ENCODE measurements at places on chromosomes 5 and 9. TPM values are rescaled to one million over a fixed set of nuclear protein-coding genes. Genes with fewer than 3 reads are reported as not detected.

TAF11L2 gene
- polyA plus RNA-seq: not detected

CTNND2 gene
- polyA plus RNA-seq: not detected

MARVELD2 gene
- polyA plus RNA-seq: 0.36 TPM

CNTFR gene
- polyA plus RNA-seq: not detected

ENC1 gene
- 4.4 TPM for polyA plus RNA-seq

PAEP gene
- not detected for polyA plus RNA-seq

MACIR gene
- 3.0 TPM for polyA plus RNA-seq

BSPRY gene
- 0.74 TPM for polyA plus RNA-seq

GPX3 gene
- polyA plus RNA-seq: 1.1 TPM

PPWD1 gene
- polyA plus RNA-seq: 20.9 TPM

- no peak for DNase-seq
Observed at GRCh38 chr5:180631549-180632383, 17.6 kb downstream of the FLT4 start.

DNA sequence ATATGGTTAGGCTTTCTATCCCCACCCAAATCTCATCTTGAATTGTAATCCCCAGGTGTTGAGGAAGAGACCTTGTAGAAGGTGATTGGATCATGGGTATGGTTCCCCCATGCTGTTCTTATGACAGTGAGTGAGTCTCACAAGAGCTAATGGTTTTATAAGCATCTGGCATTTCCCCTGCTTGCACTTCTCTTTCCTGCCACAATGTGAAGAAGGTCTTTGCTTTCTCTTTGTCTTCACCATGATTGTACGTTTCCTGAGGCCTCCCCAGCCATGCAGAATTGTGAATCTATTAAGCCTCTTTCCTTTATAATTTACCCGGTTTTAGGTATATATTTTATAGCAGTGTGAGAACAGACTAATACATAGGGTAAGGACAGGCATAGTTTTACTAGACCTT lies 334.5 kb downstream of the TLR4 start:
- DNase-seq: no peak

DNA sequence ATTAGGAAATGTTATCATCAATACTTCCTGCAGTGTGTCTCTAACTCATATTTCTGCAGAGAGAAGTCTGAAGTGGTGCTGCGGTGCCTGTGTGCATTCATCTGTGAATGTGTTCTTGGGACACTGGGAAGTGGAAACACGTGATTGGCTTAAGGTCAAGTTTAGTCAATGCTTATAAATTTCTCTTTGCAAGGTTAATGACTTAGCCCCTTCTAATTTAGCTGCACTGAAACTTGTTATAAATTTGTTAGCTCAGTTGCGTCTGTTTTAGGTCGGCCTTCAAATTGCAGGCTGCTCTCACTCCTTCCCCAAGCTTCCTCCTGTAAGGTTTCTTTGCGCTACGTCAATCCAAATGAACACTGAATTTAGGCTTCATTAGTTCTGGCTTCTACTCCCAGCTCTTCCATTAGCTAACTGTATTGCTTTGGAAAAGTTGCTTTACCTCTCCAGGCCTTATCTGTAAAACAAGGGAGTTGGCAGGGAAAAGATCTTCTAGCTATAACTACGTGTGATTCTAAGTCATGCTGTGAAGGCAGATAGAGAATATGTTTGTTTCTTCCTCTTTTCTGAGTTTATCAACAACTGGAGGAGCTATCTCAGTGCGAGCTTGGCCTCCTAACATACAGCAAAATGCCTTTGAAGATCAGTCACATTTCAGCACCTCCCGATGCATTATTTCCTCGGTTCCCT lies 341.8 kb downstream of the NFIB start:
- no peak for DNase-seq

GRCh38 chr5:154708846-154709245 lies 46.3 kb upstream of the LARP1 start:
- no peak for DNase-seq

- no peak for DNase-seq
Observed at GRCh38 chr5:108862211-108862610, 114.5 kb downstream of the FER start.

DNA sequence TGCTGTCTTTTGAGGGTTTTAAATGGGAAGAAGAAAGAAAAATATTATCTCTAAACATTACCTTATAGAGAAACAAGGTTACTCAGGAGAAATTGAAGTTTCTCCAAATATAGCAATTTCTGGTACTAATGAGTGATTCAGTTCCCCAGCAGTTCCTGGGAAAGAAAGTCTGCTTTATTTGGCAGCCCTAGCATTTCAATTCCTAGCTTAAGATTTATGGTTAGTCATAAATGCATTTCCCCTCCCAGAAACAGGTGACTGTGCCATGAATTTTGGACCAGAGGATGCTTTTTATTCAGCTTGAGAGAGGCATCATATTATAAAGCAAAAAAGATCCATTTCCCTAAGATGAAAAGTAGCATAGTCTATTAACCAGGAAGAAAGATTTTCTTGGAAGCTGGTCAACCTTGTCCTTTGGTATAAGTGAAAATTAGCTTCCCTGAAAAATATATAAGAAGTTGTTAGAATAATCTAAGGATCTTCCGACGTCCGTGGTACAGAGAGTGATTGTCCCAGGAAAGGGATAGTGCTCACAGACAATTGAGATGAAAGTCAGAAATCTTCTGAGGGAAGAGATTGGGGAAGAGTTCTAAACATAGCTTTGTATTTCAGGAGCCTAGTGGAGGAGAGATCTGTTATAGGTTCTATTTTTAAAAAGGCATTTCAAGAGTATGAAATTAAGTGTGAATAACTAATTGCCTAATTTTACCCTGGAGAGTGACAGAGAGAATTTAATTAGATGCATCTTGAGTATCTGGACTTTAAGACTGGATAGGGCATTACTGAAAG lies 164.9 kb downstream of the ESM1 start:
- DNase-seq: no peak

DNA sequence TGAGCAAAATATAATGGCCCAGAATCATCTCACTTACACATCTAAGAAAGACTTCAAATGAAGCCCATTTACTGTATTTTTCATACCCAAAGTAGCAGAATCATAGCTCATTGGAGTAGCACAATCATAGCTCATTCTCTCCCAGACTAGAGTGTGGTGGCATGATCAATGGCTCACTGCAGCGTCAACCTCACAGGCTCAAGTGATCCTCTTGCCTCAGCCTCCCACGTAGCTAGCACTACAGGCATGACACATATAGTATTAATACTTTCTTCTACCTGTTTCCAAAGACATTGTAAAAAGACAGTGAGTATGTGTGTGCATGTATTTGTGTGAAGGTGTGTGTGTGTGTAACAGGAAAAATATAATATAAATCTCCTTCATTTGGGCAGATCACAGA lies 1247.9 kb upstream of the ACO1 start:
- DNase-seq: no peak

DNA sequence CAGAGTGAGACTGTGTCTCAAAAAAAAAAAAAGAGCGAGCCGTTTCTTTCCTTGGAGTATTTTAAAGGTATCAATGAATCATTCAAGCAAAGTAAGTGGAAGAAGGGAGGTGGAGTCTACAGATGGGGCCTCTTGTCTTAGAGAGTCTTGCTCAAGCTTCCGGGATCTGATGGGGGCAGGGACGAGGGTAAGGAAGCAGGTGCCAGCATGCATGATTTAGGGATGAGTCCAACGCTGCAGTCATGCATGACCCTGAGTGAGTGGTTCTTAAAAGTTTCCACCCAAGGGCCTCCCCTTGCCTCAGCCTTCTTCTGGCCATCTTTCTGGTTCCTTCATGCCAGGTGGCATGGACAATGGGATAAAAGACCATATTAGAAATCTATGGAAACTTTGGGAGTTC lies 79.6 kb downstream of the MYO10 start:
- no peak for DNase-seq

DNA sequence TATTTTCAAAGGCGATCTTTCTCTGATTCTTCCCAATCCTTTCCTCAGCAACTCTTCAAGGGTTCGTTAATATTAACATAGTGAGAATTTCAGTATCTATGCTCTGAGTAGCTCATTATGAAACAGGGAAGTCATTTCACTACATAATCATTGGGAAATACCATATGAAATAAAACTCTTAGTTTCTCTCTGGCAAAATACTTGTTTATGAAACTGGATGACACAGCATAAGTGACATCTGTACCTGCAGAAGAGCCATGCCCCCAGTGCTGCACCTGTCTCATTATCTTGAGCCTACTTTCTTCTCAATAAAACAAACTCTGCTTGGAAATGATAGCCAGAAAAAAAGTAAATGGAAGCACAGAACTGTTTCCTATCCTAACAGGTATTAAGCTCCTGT lies 33.8 kb upstream of the OTULIN start:
- DNase-seq: no peak

GRCh38 chr9:21935631-21936030 lies 58.6 kb downstream of the CDKN2A start:
- DNase-seq: no peak

DNA sequence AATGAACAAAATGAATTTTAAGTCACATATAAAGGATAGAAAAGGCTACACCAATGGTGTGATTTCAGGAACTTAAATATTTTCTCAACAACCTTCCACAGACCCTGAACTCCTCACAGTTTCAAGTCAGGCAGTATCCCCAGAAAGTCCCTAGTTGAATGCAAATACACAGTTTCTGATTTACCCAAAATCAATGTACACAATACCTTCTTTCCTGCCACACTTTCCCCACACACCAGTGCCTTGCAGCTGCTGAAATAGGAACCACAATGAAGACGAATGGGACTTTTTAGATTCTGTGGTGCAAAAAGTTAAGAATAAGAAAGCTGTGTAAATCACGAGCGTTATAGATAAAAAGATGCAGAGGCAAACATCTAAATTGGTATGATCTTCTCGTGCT lies 552.4 kb upstream of the MEF2C start:
- peak; percentile 58 for DNase-seq

DNA sequence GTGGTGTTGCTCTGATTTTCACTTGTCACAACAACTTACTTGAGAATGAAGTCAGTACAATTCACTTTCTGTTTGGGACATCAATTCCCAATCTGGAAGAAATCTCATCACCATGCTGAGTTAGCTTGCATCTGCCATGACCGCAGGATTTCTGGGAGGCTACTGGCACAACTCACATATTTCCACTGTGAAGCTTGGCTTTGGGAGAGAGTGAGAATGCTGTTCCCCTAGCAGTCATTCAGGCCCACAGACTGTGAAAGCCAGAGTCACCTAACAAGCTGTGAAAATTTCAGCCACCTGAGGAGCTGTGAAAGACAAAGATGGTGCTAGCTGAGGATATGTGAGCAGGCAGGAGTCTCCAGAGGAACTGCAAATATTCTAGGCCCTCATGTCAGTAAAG lies 365.2 kb upstream of the TUSC1 start:
- DNase-seq: no peak

DNA sequence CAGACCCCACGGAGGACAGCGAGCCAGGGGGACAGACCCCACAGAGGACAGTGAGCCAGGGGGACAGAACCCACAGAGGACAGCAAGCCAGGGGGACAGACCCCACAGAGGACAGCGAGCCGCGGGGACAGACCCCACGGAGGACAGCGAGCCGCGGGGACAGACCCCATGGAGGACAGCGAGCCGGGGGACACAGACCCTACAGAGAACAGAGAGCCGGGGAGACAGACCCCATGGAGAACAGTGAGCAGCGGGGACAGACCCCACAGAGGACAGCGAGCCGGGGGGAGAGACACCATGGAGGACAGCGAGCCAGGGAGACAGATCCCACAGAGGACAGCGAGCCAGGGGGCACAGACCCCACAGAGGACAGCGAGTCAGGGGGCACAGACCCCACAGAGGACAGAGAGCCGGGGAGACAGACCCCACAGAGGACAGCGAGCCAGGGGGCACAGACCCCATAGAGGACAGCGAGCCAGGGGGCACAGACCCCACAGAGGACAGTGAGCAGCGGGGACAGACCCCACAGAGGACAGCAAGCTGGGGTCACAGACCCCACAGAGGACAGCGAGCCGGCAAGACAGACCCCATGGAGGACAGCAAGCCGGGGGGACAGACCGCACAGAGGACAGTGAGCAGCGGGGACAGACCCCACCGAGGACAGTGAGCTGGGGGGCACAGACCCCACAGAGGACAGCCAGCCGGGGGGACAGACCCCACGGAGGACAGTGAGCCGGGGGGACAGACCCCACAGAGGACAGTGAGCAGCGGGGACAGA lies 4.4 kb upstream of the ZDHHC11 start:
- DNase-seq: no peak

DNA sequence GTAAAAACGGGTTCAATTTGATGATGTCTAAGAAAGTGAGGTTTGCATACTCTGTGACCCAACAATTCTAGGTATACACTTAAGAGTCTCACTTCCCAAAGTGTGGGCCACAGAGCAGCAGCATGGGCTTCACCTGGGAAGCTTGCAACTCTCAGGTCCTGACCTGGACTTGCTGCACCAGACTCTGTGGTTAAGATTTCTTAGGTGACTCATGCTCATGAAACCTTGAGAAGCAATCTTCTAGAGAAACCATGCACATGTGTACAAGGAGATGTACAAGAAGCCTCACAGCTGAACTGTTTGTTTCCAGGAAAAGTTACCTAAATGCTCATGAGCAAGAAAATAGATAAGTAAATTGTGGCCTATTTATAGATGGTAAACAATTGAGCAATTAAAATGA lies 30.0 kb downstream of the DNAJC21 start:
- DNase-seq: no peak

DNA sequence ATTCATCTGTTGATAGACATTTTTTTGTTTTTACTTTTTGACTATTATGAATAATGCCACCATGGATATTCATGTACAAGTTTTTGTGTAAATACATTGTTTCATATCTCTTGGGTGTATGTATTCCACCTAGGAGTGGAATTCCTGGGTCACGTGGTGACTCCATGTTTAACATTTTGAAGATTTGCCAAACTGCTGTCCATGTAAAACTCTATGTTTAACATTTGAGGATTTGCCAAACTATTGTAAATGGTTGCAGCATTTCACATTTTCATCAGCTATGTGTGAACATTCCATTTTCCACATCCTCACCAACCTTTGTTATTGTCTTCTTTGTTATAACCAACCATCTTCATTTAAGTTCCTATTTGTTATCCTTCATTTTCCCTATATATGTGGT lies 12.2 kb downstream of the TMEFF1 start:
- DNase-seq: no peak

All from naive B cell (primary cell).